LNCaP clone FGC (cell line): ENCODE measurements at places on chromosomes 7 and 10.
A peak's percentile ranks its signal among the peaks of the same experiment; 100 is the strongest.

DNA sequence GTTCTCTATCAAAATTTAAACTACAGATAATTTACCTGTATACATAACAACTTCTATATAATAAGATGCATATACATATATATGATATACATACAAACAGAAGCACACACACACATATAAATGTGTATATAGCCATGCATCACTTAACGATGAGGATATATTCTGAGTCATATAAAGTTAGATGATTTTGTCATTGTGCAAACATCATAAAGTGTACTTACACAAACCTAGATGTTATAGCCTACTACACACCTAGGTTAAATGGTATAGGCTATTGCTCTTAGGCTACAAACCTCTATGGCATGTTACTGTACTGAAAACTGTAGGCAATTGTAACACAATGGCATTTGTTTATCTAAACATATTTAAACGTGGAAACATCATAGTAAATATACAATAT is 937.6 kb upstream of the KCND2 start:
- no peak for DNase-seq

GRCh38 chr10:116255886-116256751 is 16.9 kb downstream of the GFRA1 start:
- no peak for DNase-seq

GRCh38 chr7:26367219-26367711 is 75.6 kb downstream of the SNX10 start:
- no peak for DNase-seq

DNA sequence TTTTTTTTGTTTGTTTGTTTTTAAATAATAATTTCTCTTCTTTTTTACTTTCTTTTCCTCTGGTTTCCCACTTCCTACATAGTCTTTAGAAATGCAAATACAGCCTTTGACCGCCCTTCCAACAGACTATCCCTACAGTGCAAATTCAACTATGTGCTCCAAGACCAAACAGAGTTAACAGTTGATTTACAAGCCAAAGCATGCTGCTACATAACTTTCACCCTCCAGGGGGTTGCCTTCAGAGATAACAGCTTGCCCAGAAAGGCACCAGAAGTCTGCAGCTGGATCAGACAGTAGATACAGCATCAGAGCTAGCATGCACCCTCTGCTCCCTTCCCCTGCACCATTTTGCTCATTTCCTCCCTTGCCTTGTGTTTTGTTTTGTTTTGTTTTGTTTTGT is 539.0 kb downstream of the ZWINT start:
- DNase-seq = no peak

DNA sequence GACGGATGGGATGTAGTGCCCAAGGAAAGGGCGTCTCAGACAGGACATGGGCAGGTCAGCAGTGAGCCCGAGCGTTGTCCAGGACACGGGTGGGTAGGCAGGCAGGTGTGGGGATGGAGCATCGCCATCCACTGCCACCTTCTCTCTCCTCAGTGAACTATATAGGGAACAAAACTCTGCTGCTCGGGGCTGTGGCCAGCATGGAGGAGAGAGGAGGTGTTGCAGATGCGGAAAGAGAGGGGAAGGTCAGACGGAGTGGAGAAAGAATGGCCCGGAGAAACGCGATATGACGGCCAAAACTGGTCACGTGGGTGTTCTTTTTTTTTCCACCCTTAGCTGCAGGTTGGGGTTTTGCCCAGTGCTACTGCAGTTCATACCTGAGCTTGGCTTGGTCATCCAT is 71.2 kb downstream of the GRID1 start:
- no peak for DNase-seq

DNA sequence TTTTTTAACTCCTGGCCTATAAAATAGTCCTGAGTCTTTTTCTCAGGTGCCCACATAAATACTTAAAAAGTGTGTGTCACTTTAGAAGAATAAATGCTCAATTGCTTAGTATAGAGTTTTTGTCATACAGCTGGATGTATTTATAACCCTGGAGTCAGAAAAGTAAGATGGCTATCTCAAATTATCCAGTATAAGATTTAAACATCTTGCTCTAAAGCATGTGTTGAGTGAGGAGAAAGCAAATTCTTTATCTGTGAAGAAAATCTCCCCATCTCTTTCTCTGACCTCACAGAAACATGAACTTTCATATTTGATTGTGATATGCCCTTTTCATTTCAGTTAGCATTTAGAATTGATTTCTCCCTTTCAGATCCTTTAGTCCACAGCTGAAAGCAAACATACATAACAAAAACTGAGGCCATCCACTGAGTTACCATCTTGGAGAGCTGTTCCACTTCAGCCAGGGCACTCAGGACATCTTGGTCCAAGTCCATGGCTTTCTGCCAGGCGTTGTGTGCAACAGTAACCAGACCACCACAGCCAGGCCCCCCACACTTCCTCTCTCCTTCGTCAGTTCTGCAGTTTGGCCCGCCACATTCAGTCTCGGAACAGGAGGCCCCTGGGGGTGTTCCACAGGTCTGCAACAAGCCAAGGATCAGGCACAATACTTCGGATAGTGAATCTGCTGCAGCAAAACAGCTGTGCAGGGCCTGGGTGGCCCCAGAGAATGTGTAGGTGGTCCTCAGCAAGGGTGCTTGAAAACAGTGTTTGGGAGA is 40.9 kb downstream of the DLD start:
- no peak for DNase-seq

GRCh38 chr10:130215931-130216231 is 79.7 kb downstream of the GLRX3 start:
- DNase-seq = no peak

DNA sequence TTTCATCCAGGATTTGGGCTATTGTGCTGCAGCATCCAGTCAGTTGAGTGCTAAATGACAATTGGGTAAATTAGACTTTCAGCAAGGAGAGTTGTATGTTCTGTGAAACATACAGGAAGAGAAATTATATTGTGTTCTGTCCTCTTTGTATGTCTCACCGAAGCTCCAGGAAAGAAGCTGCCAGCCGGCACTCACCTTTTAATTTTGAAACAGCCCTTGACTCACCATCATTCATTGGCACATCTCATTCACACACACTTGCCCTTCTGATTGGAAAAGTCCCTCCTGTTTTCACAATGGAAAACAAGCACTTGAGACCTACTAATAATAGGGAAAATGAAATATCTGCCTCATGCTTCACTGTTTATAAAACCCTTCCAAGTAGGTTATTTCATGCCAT is 495.6 kb downstream of the RPS24 start:
- no peak for DNase-seq

DNA sequence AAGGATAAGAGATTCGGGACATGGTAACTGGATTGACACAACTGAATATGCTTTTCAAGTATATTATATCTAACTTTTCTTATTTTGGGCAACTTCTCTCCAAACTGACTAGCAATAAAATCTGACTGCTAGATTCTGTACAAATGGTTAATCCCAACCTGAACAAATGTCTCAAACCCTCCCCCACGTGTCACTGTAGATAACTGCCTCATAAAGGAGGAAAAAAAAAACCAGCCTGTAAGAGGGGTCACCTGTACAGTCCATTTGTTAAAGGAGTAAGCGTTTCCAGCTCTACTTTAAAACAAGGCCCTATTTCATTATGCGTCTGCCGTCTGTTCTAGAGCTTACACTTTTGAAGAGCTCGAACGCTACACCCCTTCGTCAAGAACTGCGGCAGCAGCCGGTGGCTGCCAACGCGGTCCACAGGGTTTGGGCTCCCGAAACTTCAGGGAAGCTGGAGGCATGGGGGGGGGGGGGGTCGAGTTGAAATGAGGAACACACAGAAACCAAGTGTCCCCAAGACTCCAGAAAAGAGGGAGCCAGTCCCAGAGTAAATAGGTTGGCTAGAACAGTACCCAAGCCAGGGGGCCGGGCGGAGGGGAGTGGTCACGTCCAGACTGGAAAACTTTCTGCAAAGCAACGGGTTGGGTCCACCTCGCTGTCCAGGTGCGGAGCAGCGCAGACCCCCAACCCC is 492 bp downstream of the COG5 start:
- DNase-seq = no peak

DNA sequence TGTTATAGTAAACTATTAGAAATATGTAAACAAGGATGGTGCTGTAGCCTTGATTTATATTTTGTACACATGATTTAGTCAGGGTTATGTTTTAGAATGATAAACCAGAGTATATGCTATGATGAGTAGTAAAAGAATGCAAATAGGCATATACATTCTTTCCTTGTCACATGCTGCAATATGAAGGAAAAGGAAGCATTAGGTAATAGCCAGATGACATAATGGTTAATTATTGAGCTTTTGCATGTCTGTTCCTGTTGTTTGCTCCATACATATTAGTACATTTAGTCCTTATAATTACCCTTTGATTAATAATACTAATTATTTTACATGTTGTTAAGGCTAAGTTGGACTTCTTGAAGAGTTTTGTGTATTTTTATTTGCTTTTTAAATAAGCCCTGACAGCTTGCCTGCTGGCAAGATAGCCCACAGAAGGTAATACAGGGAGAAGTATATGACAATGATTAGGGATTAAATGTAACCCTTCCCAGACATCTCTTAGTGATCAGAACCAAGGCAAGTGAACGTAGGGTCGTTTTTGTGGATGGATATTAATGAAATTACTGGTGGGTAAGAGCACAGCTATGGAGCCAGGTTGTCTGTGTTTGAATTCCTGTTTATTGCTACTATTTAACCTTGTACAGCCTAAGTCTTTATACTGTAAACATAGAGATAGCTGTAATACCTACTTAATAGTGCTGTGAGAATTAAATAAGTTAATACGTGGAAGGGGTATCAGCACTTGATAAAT is 68.4 kb downstream of the PHTF2 start:
- DNase-seq = peak; percentile 14

DNA sequence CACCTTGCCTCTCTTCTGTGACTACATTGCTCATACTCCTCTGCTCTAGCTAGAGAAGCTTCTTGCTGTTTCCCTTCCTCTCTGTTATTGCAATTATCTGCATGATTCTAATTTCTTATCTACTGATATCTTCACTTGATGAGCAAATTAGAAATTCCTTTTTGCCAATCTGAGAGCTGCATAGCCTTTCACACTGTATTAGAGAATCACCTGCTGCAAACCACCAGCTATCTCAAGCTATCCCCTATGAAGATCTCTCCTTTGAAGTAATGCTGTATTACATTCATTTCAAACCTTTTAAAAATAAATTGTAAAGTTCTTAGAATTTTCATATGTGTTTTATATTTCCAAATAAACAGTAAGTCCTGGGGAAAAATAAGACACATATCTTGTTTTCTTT is 89.0 kb upstream of the ZNF804B start:
- no peak for DNase-seq

DNA sequence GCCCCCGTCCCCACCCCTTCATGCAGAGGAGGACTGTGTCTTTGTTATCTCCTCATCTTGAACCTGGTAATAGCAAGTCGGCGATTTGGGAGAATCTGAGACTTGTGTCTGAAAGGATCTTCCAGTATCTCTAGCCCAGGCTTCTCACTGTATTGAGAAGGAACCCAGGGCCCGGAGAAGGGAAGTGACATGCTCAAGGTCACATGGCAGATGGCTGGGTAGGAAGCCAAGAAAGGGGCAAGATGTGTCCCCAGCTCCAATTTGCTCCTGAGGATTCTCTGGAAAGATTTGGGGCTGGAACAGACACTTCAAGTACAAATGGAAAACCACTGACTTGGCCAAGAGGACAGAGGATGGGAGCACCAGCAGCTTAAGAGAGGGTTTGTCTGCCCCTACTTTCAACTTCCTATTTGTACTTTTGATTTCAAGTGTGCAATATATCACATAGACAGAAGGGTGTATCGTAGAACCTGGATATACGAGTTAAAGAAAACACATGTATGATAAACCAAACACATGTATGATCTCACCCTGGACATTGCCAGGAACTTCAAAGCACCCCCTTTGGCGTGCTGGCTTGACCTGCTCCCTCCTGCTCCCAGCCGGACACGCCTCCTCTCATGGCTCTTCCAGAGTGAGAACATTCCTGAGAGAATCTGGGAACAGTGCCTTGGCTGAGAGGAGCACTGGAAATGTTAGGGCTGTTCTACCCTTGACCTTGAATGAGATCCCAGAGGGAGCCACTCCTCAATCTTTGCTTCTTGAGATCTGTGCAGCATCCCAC is 79.7 kb downstream of the CDH23 start:
- DNase-seq = no peak

GRCh38 chr7:126699707-126700106 is 553.0 kb downstream of the GRM8 start:
- DNase-seq = no peak

- DNase-seq = no peak
Measured at GRCh38 chr7:3074459-3074821, 30.8 kb upstream of the CARD11 start.

GRCh38 chr10:79933961-79934360 is 14.9 kb downstream of the SFTPD start:
- peak; percentile 11 for DNase-seq

GRCh38 chr7:119665796-119666195 is 607.2 kb upstream of the KCND2 start:
- no peak for DNase-seq

GRCh38 chr7:100087055-100087750 is 1.6 kb upstream of the COPS6 start:
- DNase-seq = no peak

DNA sequence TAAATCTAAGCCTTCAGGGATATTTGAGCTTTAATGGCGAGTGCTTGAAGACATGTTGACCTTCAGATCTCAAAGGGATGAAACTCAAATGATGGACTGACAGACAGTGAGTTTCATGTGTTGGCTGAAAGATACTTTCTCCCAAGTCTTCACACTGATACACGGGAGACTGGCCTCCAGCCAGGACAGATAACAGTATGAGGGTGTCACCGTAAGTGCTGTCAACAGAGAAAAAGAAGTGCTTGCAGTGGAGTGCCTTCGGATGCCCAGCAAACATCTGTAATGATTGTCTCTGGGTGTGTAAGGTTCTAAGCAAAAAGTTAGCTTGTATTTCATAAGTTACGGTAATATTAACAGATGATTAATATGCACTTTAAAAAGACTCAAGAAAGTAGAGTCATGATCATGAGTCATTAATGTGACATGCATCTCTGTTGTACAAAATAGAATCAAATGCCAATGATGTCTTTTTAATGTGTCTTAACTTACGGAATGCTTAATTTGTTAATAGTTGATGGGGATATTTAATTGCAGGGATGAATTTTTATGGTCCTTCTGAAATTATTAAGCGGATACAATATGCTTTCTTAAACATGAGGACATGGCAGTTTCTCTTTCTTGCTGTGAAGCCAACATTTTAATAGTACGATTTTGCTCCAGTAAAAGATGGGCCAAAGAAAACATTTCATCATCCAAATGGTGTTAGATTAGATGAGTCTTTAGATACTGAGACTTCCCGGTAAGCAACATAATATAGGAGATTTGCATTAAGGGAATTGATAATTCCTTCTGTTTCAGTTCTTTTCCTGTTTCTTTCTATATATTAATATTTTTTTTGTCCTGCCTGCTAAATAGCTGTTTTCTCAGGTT is 292.5 kb downstream of the GALNT17 start:
- DNase-seq = no peak
